ENCODE measurements at places on chromosomes 3 and 15.

GRCh38 chr15:55884223-55884622 is 109.2 kb downstream of the NEDD4 start:
- DNase-seq: no peak

DNA sequence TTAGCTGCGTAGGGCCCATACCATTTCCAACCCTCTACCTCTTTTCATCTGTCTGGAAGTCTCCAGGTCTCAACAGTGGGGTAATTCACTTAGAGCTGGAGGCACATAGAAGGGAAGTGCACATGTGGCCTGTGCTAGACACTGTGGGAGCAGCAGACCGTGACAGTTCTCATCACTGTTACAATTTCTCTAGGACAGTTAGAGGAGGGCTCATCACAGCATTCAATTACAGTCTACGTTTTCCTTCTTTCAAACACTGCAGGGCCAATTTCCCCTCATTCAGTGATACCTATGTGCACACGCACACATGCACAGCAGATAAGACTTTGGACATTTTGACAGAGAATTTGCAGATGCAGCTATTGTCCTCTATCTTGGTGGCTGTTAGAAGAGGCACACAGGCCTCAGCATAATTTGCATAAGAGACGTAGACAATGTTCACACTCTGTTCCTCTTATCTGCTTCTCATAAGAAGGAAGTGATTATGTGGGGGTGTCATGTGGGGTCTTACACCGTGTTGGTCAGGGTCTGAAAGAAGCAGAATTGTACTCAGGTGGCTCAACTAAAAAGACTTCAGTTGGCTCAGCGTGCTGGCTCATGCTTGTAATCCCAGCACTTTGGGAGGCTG is 12.6 kb upstream of the HRG start:
- no peak for DNase-seq

- DNase-seq: peak; percentile 62
Measured at GRCh38 chr3:105868431-105868741, 426 bp downstream of the CBLB start.

GRCh38 chr3:111070772-111071256 is 802 bp upstream of the NECTIN3 start:
- no peak for DNase-seq

- DNase-seq: no peak
Measured at GRCh38 chr3:46416811-46417510, 9.9 kb downstream of the CCRL2 start.

DNA sequence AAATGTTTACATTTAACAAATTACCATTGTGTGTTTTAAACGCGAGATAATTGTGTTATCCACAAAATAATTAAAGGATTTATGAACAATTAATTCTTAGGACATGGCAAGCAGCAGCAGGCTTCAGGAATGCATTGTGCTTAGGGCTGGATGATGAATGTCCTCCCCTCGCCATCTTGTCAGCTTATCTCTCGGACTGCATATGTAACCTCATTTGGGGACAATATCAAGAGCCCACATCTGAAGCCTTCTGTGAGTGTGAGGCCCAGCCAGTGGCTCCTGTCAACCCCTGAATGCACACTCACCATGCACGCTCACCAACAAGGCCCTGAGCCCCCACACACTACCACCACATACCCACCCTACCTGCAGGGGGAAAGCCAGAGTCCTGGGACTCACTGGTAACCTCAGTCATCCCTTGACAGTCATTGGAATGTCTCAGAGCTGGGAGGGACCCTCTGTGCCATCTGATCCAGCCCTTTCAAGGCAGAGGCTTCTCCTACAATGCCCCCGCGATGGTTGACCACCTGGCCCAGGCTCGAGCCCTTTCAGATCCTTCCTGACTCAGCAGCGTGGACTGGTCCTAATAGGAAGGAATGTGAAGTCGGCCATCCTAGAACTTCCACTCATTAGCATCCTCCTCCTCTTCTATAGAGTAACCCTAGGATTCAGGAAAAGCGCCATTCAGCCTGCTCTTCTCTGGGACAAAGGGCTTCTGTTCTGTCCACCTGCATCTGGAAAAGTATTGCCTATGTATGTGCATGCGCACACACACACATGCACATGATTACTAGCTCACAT is 38.2 kb downstream of the MRPL46 start:
- no peak for DNase-seq

DNA sequence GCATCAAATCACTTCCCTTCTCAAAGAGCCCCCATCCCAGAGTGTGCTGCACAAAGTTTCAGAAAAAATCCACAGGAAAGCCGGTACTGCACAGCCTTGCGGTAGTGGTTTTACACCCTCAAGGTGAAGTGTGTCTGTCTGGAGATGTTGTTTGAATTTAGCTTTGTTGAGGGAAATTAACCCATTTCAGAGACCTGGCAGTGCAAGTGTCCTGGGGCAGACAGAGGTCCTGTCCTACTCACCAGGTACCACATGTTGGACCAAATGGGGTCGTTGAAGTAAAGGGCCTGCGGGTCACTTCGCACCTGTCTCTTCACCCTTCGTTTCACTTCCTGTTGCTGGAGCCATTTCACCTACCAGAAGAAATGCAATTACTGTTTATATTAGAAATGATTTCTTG is 57.8 kb downstream of the PCSK6 start:
- no peak for DNase-seq

- DNase-seq: no peak
Measured at GRCh38 chr3:140555666-140556065, 122.2 kb upstream of the TRIM42 start.

- DNase-seq: no peak
Measured at GRCh38 chr3:191961529-191961928, 500.6 kb downstream of the PYDC2 start.
